Activated CD4-positive, CD25-positive, alpha-beta regulatory T cell (primary cell): ENCODE measurements at places on chromosomes 4 and X.

GRCh38 chr4:10403633-10404445, 53.4 kb downstream of the ZNF518B start:
- DNase-seq = no peak

- no peak for DNase-seq
These were observed 52.3 kb downstream of the LGI2 start for GRCh38 chr4:24978291-24979075.

DNA sequence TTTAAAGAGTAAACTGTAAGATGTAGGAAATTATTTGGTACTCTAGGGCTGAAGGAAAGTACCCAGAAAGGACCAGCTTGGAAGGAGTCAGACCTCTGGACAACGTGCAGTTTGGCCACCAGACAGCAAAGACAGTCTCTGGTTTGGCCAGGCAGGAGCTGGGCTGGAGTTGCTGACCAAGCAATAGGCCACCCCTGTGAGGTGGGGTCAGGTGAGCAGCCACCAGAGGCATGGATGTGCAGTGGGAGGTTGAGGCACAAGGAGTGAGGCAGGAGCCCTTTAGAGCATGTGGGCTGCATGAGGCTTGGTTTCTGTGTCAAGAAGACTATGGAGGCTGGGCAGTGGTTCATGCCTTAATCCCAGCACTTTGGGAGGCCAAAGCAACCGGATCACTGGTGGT, 17.7 kb upstream of the MRFAP1 start:
- DNase-seq = no peak

DNA sequence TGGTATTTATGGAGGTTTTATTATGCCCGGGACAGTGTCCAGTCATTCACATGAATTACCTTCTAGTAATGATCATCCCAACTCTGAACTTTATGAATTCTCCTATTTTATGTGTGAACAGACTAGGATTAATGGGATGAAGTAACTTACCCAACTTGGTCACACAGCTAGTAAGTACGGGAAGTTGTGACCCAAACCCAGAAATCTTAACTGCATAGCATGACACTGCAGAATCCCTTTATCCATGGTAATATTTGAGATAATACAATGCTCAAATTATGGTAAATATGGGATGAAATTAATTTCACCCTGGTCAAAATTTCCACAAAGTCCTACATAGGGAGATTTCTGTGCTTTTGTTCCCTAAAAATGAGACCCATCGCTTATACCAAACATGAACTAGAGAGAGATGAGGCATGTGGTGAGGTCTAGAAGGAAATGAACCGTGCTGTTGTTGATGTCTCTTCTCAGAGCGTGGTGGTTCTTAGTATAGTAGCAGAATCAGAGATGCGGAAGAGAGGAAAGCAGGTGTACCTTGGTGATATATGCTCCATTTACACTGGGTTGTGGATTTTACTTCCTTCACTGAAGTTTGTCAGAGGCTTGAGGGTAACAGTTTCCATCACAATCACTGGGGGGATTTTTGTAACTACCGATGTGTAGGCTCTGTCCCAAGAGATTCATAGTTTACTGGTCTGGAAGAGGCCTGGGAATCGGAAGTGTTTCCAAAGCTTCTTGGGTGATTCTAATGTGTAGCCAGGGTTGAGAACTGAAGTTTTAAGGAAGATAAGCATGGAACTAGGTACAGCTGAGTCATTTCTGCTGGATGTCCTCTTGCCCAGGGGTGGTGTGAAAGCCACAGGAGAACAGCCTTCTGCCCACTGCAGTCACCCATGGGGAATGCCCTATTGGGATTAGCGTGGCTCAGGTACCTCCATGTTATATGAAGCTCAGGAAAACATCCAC, 30.2 kb upstream of the FAM9C start:
- DNase-seq = no peak

DNA sequence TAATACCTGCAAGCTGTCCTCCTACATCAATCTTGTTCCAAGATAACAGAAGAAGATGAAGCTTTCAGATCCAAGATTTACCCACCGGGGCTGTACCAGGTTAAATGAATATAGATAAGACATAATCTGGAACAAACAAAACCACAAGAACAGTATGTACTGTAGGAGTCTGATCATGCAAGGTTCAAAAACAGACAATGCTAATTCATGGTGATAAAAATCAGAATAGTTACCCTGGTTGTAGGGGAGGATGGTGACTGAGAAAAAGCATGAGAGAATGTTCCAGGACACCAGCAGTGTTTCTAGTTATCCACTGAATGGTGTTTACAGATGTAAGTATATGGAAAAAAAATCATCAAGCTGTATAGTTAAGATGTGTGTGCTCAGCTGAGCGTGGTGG, 211.6 kb upstream of the TBL1X start:
- DNase-seq = no peak

GRCh38 chrX:102765217-102765616, 44.7 kb downstream of the GPRASP3 start:
- DNase-seq = no peak
